ENCODE measurements at places on chromosomes 12 and 14.
A peak's percentile ranks its signal among the peaks of the same experiment; 100 is the strongest.

DNA sequence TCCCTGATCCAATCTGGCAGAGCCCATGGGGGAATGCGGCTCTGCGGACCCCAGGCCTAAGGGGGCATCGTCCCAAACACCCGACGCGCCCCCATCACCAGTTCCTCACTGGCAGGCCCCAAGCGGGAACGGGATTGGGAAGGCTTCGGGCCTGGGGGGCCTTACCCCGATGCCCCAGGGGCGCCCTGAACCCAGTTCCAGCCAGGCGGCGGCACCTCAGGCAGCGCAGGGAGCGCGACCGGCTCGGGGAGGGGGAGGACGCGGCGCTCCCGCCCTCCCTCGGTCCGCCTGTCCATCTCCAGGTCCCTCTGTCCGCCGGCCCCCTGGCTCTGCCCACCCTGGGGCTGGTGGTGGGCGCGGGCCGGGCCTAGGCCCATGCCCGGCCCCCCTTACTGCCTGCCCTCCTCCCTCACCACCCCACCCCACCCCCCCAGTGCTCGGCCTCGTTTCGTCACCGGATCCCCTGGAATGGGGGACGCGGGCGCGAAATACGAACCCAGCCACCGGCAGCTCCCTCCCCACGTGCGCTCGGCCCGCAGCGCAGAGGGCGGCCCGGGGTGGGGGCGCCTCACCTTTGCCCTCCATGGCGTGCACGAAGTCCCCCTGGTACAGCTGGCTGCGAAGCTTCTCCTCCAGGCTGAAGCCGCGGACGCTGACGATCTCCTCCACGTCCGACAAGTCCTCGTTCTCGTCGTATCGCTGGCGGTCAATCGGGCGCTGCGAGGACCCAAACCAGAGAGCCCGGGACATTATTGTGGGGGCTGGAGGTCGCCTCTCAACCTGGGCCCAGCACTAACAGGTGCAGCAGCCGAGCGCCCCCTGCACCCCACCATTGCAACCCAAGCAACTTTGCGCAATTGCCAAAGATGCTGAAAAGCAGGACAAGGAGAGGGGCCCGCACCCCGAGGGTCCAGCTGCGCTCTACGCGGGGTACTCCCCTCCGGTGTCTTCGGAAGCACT is 2.3 kb downstream of the KDM2B start:
- peak; percentile 63 for DNase-seq

DNA sequence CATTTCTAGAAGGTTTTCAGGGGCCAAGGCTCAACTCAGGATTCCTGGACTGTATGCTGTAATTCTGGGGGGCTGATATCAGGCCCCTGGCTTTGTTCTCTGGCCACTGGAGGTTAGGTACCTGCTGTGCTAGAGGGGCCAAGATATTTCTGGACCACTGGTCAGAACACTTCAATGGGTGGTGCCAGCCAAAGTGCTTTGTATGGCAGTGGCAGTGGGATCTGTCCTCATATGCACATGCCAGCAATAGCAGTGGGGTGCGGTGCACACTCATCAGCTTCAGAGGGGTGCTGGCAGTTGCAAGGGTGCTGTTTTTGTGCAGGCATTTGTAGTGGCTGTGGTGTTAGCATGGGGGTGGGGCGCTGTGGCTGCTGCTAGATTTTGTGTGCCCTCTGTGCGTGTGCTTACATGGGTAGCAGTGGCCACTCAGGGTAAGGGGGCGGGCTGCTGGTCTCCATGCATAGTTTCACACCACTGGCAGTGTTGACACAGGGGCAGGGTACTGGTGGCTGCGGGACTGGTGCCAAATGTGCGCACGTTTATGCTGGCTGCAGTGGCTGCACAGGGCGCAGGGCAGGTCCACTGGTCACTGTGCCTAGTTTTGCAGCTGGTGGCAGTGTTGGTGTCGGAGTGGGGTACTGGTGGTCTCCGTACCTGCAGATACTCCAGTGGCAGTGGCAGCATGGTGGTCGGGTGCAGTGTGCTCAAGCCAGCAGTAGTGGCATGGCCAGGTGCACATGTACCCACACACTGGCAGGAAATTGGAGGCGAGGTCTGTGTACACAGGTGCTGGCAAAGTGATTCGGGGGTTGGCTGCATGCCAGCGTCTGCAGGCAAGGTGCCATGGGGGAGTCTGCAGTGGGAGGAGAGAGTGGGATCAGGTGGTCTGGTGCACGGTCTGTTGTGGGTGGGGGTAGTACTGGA is 12.6 kb downstream of the NOPCHAP1 start:
- no peak for DNase-seq

- peak; percentile 42 for DNase-seq
Observed at GRCh38 chr14:52314595-52315354, 663 bp downstream of the PTGER2 start.

DNA sequence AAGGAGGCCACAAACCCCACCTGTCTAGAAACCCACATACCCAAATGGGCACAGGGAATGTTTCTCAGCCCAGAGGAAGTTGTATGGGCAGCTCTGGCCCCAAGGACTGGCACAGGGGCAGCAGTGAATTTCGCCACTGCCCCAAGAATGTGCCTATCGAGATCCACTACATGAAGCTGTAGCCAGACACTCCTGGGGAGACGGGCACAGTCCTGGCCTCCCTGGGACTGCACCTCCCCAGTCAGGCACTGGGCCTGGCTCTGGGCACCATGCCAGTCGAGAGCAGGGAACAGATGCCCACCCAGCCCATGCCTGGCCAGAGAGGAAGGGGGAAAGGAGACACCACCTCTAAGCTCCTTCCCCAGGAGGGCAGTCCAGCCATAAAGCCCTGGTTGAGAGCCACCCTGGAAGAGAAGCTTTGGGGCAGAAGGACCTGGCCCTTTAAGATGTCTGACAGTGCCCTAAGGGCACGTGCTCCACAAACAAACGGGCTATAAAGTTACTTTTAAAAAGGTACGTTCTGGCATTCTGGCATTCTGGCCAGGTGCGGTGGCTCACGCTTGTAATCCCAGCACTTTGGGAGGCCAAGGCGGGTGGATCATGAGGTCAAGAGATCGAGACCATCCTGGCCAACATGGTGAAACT is 8.4 kb downstream of the ADCY6 start:
- no peak for DNase-seq

DNA sequence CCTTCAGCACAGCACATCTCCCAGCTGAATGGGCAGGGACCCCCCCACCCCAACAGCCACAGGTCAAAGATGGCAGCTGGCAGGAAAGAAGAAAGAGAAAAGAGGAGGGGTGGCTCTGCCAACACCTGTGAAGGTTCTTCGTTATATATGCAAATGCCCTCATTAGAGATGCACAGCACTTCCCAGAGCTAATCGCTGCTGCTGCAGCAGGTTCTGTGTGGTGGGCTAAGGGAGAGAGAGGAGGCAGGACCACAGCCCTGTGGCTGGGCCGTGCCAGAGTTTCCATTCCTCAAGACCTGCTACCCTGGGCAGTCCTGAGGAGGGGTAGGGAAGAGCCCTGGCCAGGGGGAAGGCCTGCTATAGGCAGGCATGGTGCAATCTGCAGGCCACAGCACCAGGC is 28.7 kb downstream of the SMUG1 start:
- no peak for DNase-seq

DNA sequence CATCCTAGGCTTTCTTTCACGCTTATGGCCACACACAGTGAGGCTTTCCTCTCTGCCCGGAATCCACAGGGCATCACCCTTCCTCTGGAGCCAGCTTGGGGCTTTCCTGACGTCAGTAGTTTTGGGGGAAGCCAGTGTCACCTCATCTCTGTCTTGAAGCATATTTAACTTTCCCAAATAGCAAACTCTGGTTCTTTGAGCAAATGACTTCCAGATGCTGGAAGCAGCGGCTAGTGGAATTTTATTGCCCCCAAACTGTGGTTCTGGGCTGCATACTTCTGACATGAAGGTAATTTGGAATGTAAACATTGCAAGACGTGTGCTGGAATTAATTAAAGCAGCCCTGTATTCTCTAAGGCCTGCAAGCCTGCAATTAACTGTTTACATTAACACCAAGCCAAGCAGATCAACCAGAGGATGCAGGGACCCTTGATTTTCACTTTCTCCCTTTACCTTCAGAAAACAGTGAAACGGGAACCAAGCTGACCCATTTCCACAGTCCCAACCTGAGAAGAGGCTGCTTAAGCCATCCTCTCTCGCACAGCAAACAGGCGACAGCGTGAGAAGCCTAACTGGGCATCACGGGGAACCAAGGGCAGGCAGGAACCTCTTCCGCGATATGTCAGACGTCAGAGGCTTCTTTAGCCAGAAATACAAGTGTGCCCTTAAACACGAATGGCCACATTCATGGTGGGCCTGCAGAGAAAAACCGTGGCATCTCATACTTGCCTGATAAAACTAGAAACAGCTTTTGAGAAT is 258.4 kb downstream of the CACNA1C start:
- no peak for DNase-seq
